Kidney tubule cell (primary cell): ENCODE measurements at places on chromosomes 16 and 17.

GRCh38 chr17:66509926-66510325 lies 207.5 kb downstream of the PRKCA start:
- no peak for DNase-seq

DNA sequence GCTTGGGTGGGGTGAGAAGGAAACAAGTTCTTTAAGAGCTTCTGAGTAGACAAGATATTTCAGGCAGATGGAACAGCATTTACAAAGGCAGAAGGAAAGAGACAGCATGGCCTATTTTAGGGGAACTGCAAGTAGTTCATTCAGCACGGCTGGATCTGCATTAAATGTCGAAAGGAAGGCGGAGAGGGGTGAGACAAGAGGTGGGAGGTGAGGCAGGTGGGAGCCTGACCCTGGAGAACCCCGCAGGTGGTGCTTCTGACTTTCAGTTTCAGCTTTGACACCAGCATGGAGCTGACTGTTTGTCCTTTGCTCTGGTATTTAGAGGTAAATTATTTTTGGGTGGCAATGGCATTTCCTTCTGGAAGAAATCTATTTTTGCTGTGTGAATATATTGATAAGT lies 194.8 kb downstream of the HS3ST4 start:
- DNase-seq: no peak

DNA sequence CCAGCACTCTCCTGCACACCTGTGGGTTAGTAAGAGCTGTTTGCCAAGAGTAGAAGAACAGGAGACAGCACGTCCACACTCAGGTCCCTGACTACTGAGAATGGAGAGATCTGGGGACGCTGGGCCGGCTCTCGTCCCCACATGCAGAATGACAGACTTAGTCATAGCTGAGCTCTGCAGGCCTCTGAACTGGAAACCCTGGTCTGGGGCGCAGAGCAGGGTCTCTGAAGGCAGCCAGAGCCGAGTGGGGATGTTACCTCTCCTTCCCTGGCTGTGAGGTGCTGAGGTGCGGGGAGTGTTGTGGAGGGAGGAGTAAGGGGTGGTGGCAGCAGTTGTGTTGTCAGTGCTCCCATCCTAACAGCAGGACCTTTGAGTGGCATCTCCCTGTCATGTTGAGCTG lies 7.2 kb upstream of the JPT2 start:
- no peak for DNase-seq

GRCh38 chr17:27905447-27906225 lies 12.5 kb upstream of the LYRM9 start:
- no peak for DNase-seq

DNA sequence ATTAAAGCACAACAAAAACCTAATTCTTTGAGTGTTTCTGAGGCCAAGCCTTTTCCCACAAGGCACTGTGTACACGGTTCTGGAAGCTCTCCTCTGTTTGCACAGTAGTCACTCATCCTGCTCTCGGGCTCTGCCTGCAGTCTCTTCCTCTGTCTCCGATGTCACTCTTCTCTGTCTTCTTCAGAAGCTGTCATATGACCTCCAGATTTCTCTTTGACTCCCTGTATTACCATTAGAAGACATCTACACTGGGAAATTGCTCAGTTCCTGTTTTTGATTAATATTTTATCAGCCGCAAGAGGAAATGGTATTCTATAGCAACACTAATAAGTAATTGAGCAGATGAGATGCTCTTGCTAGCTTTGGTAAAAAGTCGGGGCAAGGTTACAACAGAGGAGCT lies 422.9 kb downstream of the WWOX start:
- no peak for DNase-seq

- DNase-seq: peak; percentile 97
Measured at GRCh38 chr16:13997933-13998332, 73.2 kb upstream of the MRTFB start.
